ENCODE measurements at places on chromosomes 2 and 18. TPM values are rescaled to one million over a fixed set of nuclear protein-coding genes. Genes with fewer than 3 reads are reported as not detected.

FKBP1B gene
- 4.7 TPM for total RNA-seq

SATB2 gene
- 3.3 TPM for total RNA-seq

PIEZO2 gene
- 1.1 TPM for total RNA-seq

TRIB2 gene
- 8.9 TPM for total RNA-seq

TEX44 gene
- not detected for total RNA-seq

DLGAP1 gene
- total RNA-seq: not detected

GPR45 gene
- total RNA-seq: not detected

ARHGAP15 gene
- not detected for total RNA-seq

CYP27C1 gene
- total RNA-seq: not detected

ANKRD30BL gene
- total RNA-seq: not detected

NPPC gene
- total RNA-seq: not detected

SANBR gene
- total RNA-seq: 7.4 TPM

DAW1 gene
- 0.59 TPM for total RNA-seq

GPR35 gene
- total RNA-seq: 0.30 TPM

MERTK gene
- 0.46 TPM for total RNA-seq

CYP27A1 gene
- 8.0 TPM for total RNA-seq

SLC40A1 gene
- 20.2 TPM for total RNA-seq

TRABD2A gene
- 6.0 TPM for total RNA-seq

ALK gene
- not detected for total RNA-seq

CTAGE1 gene
- not detected for total RNA-seq

XDH gene
- total RNA-seq: not detected

PLGLB1 gene
- total RNA-seq: 0.83 TPM

SRSF7 gene
- 149 TPM for total RNA-seq

CFC1 gene
- total RNA-seq: not detected

GATA6 gene
- 69.8 TPM for total RNA-seq

ERFE gene
- total RNA-seq: 0.65 TPM

SLC19A3 gene
- 0.18 TPM for total RNA-seq

POTEJ gene
- not detected for total RNA-seq

SAG gene
- total RNA-seq: not detected

CCDC74A gene
- total RNA-seq: 8.3 TPM

HK2 gene
- total RNA-seq: 62.4 TPM

All from smooth muscle cell of the umbilical artery (primary cell).